ENCODE measurements at places on chromosomes 1 and 21. TPM values are rescaled to one million over a fixed set of nuclear protein-coding genes. Genes with fewer than 3 reads are reported as not detected.
A peak's percentile ranks its signal among the peaks of the same experiment; 100 is the strongest.

GRCh38 chr1:214934045-214934444 lies 148.5 kb upstream of the KCNK2 start:
- DNase-seq = peak; percentile 15

DNA sequence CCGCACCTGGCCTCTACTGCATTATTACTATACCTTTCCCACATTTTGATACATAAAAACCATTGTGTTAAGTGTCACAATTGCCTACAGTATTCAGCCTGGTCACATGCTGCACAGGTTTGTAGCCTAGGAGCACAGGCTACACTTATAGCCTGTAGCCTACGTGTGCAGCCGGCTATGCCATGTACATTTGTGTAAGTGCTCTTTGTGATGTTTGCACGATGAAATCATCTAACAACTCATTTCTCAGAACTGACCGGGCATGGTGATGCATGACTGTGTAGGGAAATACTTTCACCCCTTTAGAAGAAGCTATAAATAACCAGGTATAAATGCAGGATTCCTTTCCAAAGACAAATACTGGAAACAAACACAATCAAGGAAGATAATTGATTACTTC lies 12.1 kb downstream of the ERG start:
- no peak for DNase-seq

- no peak for DNase-seq
These were observed 129.5 kb downstream of the TSEN15 start for GRCh38 chr1:184181044-184181443.

GRCh38 chr1:203296460-203297073 lies 8.8 kb upstream of the BTG2 start:
- no peak for DNase-seq

The GUCA2B gene
- not detected for total RNA-seq

DNA sequence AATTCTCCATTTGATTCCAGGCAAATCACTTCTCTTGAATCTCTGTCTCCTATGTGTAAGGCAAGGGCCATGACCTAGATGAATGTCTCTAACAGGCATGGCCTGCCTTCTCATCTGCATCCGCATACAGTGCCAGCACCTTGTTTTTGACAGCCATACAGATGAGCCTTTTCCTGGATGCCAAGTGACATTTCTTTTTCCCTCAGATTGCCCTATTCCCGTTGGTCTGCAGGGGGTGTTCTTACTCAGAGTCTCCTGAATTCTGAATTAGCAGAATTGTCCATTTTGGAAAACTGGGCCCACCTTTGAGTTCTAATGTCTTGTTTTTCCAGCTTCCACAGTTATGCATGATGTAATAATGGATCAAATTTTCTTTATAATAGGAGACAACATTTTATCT lies 88.0 kb upstream of the ADAR start:
- no peak for DNase-seq

DNA sequence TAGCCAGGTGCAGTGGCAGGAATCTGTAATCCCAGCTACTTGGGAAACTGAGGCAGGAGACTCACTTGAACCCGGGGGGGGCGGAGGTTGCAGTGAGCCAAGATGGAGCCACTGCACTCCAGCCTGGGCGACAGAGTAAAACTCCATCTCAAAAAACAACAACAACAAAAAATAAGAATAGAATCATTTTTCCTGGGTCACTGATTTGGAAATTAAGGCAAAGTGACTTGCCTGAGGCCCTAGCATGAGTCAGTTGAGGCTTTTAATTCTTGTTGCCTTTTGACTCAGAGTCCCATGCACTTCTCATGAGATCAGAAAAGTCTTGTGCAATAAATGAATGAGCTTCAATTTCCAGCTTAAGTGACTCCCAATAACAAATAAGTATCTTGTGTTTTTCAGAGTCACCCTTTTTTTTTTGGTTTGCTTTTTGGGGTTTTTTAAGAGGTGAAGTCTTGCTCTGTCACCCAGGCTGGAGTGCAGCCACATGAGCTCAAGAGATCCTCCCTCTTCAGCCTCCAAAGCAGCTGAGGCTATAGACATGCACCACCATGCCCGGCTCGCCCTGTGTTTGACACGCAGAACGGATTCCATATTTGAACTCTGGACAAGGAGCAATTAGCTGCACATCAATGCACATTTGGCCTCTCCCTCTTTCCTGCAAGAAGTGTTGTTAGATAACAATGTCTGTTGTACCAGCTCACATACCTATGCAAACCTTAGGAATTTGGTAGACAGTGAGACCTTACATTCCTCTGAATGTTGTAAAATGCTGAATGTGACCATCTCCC lies 3.4 kb upstream of the PLEKHM2 start:
- DNase-seq = no peak

DNA sequence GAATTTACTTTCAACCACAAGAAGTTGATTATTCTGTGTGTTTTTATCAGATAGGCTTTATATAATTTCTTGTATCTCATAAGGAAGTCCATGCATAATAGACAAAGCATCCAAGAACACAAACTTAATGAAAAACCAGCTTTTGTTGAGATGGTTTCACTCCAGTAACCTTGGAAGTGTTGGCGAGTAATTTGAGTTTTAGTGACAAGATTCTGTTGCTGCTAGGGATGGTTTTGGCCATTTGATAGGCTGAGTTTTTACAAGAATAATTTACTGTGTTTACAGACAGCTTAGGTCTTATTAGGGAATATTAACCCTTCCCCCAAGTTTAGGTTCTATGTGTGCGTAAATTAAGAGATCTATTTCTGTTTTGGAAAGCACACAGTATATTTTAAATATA lies 513.6 kb downstream of the USP25 start:
- DNase-seq = no peak

GRCh38 chr1:38261574-38261973 lies 215.0 kb upstream of the POU3F1 start:
- no peak for DNase-seq

DNA sequence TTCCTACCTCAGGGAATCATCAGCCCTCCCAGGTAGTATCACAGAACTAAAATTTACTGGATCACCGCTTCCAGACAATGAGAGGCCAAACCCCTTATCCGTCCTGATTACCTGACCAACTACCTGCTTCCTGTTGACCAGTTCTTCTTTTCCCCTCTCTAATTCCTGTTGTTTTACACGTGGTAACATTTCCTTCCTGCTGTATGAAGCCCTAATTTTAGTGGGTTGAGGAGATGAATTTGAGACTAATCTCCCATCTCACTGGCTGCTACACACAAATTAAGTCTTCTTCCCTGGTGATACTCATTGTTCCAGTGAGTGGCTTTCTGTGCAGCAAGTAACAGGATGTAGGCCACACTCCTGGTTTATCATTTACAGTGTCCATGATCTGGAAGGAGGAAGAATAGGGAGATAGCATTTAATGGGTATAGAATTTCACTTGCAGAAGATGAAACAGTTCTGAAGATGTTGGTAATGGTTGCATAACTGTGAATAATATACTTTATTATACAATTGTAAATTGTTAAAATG lies 2112.9 kb downstream of the NCAM2 start:
- DNase-seq = no peak

The RASSF5 gene
- total RNA-seq = 32.3 TPM

DNA sequence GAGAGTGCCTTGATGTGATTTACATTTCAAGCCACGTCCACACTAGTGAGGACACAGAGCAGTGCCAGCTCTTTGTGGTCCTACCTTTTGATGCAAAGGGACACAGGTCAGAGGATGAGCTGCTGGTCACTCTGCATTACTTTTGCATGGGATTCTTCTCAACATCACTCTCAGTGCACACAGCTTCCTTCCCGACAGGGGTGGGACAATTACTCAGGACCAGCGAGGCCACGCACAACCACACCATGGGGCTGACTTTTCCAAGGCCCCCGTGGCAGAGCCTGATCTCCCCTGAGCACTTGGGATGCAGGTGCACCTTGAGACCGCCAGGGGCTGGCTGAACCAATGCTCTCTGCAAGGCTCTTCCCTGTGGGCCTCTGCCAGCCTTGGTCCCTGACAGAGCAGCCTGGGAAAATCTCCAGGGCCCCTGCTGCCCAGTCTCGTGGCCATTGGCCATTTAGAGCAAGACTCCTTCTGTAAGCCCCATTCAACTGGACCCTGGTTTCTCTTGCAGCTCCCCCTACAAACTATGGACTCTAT lies 13.2 kb upstream of the PRAMEF12 start:
- no peak for DNase-seq

- no peak for DNase-seq
These were observed 37.6 kb downstream of the MCOLN2 start for GRCh38 chr1:84959294-84959693.

DNA sequence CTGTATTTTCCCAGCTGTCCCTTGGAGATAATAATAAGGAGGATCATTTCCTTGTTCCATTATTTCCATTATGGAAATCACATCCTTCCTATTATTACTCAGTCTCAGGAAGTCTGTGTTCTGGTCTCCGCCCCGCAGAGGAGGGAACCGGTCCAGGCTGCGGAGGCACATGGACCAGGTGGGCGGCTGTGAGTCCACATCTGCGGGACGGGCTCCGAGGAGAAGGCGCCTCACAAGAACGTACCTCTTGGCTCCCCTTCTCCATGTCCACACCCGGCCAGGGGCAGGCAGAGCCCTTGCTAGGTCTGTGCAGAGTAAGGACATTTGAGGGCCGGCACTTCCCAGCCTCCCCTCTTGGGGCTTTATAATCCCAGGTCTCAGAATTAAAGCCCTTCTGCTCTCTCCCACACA lies 14.6 kb downstream of the RAB7B start:
- DNase-seq = no peak

GRCh38 chr1:180178511-180179161 lies 24.0 kb downstream of the QSOX1 start:
- peak; percentile 34 for DNase-seq

The DPYD gene
- total RNA-seq = 65.4 TPM

The NBPF6 gene
- 1.2 TPM for total RNA-seq

- DNase-seq = no peak
These were observed at the start of gene GRIK3 for GRCh38 chr1:37034121-37035013. TSS of gene GRIK3 (minus strand) at chr1:37034515. CDS start at chr1:37034108, 407 bp downstream.

DNA sequence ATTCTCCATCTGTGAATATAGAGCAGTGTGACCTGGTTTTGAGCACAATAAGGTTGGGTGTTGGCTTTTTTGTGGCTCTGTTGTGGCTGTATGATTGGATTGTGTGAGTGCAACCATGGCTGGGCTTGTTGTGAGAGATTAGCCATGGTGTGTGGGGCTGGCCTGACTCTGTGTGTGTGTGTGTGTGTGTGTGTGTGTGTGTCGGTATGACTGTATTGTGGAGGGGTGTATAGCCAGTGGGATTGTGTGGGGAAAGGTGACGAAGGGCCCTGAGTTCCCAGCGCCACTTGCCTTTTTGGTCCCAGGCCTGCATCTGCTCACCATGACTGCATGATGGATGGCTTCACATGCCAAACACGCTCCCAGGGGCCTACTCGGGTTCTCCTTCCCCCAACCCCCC lies 5.9 kb upstream of the SLC6A9 start:
- no peak for DNase-seq

DNA sequence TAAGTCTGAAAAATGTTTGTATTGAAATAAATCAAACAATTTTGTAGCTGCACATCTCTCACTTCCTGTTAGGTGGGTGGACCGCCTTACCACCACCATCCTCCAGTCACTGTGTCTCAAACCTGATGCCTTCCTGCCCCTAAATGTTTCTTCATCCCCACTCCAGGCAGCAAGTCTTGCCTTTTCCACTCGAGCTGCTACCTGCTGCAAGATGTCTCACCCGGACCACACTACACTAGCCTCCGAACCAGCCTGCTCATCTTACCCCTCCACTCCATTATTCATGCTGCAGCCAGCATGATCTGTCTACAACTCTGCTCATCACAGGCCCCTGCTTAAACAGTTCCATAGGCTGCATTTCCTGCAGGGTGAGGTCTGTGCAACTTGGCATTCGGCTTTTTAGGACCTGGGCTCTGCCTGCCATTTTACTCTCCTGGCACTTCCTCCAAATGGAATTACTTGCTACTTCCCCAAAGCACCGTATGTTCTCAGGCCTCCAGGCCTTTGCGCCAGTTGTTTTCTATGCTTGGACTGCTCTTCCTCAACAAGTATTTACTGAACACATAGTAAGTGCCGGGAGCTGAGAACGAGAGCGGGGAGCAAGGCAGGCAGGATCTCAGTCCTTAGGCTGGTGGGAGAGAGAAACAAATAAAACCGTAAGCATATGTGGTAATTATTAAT lies 5.2 kb upstream of the SF3A3 start:
- no peak for DNase-seq

DNA sequence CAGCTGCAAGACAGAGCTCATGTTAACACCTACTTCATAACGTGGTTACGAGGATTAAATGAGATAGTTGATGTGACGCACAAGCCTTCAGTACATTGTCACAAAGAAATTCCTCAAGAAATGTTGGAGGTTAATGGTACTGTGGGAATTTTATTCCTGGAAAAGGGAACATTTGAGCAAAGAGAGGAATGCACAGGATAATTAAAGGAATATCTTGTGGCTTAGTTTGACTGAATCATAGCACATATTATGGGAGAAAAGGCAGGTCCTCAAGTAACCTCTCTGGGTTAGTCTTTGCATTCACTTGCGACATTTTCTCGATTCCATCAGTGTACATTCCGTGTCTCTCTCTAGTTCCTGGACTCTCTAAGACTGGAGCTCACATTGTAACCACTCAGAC lies 300.2 kb upstream of the DUSP10 start:
- no peak for DNase-seq

DNA sequence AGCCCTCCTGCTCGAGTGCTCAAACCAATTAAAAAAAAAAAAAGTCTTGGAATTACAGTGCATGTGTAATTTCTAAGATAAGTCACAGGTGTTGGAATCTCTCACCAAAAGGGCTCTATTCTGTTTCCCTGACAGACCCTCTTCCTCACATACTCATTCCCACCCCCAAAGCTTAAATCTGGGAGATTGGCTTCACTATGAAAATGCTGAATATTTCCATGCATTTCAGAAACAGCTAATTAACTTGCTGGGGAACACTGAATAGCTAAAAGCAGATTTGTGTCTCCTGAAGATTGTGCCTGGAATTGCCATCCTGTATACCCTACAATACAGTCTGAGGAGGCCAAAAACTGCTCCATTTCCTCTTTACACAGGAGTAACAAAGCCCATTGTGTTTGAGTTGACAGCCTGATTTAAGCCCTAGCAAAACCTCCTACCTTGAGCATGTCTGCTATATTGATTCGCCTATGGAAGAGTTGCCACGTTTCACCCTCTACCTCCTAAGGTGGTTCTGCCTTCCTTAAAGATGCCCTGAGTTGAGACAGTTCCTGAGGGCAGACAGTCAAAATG lies 1.4 kb upstream of the PIK3R3 start:
- DNase-seq = no peak

DNA sequence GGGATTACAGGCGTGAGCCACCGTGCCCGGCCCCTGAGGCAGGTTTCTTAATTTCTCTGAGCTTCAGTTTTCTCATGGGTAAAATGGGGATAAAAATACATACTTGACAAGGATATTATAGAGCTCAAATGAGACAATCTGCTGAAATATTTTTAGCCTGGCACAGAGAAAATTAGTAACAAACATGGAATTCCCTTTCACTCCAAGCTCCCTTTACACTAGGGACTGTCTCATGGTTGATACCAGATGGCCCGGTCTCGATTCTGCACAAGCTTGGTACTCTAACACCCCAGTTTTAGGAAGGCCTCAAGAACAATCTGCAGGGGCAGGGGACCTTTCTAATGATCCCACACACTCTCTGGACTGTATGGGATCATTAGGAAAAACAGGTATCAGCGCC lies 671.7 kb downstream of the SMYD3 start:
- DNase-seq = no peak

The KRTAP12-2 gene
- not detected for total RNA-seq

All from tibial nerve (tissue), 4 donors.